Stimulated activated CD8-positive, alpha-beta memory T cell treated with anti-CD3 and anti-CD28 coated beads, Interleukin-4, amount 100 ng/mL, for 4 hours (primary cell): ENCODE measurements at places on chromosomes 4 and X.

DNA sequence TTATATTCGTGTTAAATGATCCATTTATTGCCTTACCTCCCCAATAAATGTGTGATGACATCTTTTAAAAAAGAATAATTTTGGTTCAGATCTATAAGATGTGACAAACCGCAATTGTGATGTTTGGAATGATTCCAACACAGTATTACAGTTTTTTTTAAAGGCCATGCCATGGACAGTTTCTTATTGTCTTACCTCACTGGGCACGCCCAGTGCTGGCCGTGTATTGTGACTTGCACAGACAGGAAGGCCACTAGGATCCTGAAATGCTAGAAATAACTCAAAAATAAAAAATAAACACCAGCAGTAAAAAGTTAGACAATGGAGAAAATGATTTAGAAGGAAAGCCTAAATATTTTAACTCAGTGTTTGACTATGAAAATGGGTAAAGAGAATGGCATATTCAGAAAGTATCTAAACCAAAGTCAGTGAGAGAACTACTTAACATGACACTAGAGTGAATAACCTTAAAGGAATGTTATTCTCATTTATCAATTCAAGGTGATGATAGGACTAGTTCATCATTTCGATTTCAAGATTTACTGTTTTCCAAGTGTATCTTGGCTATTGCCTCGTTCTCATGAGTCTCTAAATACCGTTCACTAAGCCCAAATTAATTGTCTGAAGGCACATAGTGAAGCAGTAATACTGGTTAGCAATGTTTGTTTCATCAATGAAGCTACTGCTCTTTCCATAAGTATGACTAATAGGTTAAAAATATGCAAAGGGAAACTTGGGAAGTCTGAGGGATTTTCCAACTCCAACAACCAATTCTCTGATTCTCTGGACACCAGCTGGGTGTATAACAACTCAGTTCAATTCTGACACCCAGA is 46.1 kb upstream of the VEGFC start:
- no peak for DNase-seq

DNA sequence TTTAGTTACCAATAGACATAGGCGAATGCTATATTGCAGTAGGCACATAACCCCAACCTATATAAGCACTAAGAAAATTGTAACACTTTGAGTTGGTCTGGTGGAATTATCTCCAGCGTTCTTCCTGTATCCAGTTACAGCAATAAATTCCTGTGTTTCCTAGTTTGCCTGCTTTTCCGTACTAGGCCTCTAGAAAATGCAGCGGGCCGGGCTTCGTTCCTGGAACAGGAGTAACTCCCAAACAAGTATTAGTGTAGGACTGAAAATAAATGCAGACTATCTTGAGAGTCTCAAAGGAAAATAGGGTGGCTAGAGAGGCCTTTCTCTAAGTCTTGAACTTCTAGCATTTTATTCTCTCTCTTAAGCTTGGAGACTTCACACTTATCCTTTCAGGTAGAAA is 159.8 kb downstream of the OR13H1 start:
- DNase-seq, result no peak

GRCh38 chr4:74632634-74633033 is 161.7 kb downstream of the BTC start:
- DNase-seq, result no peak

DNA sequence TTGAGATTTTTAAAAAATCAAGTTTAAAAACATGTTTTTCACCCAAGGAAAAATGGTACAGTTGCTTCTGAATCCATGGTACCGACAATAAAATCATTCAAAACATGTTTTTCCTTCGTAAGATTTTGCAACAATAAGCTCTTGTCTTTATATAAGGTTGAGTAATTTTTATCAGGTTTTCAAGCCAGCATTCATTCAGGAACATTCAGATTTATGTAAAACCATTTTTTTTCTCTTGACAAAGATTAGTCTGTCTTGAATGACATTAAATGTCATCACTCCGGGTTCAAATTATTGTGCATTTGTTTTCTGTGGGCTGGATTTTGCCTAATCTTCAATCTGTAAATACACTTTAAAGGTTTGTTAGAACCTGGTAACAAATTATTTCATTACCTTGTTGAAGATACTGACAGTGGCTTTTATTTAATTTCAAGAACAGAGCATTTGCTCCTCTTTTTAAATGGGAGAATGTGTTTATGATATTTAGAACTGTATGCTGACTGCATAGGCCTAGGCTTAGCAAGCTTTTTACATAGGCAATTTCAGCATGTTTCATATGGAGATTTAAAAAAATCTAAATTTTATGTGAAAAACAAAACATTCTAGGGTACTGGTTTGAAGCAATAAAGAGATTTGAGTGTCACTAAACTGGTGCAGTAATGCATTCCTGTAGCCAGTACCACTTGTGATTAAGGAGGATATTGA is 336.4 kb upstream of the HAND2 start:
- DNase-seq, result no peak

GRCh38 chr4:155837203-155837796 is 28.8 kb downstream of the ASIC5 start:
- DNase-seq, result no peak

DNA sequence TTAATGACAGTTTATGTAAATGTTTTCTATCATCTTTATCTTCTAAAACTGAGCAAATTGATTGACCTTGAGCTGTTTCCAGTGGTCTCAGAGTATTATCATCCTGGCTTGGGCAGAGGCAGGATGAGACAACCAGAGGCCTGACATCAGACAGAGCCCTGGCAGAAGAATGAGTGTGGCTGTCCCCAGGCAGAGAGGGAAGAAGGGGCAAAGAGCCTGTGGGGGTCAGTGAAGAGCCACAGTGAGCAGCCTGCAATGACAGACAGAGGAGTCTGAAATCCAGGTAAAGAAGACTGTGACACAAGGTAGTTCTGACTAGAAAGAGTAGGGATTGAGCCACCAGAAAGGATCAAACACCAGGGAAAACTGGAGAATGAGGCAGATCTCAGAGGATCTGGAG is 182.4 kb upstream of the ARSJ start:
- no peak for DNase-seq

GRCh38 chrX:104435249-104435648 is 130.8 kb upstream of the IL1RAPL2 start:
- no peak for DNase-seq

GRCh38 chr4:118036336-118036735 is 2.0 kb downstream of the NDST3 start:
- no peak for DNase-seq

- DNase-seq, result no peak
Observed at GRCh38 chr4:17580969-17581368, 4.0 kb downstream of the LAP3 start.

GRCh38 chr4:10281996-10282395 is 165.4 kb upstream of the WDR1 start:
- DNase-seq, result no peak

- DNase-seq, result no peak
Observed at GRCh38 chr4:143363332-143363731, 26.7 kb downstream of the GAB1 start.

DNA sequence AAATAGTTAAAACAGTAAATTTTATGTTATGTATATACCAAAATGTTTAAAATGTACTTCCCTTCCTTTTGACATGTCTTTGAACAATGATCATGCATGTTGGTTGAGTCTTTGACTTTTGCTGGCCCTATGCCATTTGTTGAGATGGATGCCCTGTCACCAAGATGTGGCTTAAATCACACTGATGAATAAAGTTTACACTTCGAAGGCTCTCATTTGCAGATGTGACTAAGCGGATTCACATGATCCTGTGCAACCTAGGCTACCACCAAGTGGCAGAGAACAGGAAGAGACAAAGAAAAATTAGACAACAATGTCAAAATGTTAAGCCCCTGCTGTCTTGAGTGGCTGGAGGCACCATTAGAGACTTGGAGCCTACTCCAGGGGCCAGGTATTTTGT is 139.9 kb downstream of the RAB28 start:
- DNase-seq, result no peak

DNA sequence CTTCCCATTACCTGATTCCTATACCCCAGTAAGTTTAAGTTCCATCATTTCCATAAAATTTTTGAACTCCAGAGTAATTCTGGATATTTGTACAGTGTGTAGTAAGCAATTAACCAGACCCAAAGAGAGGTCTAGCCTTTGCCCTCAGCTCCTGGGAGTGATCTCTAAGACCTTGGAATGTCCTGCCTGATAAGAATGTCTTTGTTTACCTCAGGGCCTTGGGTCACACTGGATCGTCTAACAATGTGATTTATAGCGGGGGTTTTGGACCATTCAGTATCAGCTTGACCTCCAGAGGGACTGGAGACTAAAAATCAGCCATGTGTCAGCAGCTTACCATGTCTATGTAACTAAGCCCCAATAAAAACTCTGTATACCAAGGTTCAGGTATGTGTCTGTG is 330.9 kb upstream of the PPP1R2C start:
- DNase-seq, result no peak

DNA sequence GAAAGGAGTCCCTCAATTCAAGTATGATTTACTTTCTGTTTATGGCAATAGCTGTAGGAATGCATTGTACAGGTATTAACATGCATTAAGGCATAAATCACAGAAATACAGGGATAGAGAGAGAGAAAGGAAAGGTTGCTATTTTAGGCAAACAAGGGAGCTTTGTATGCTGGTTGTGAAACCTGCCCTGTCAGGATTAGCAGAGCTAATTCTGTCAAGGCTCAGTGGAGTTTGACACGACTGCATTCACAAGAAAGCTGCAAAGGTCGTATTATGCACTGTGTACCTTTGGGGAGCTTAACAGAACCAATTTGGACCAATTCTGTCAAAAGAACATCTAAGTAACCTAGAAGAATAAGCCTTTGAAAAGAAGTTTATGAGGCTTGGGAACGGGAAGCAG is 239.3 kb downstream of the GRIA2 start:
- no peak for DNase-seq

DNA sequence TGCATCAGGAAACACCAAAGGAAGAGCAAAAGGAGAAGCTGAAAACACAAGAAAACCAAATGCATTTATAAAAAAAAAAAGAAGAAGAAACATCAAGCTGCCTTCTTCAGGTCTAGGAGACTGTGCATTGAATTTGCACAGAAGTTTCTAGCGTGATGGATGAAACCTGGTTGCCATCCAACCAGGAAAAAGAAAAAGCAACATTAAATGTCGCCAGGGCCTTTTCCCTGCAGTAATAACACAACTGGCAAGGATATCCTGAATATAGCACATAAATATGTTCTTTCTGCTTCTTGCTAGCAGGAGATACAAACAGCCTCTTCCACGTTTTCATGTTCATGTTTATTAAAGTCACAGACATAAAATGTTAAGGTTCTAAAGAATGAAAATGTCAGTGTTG is 60.8 kb upstream of the ZFP42 start:
- no peak for DNase-seq

GRCh38 chr4:29081234-29081955 is 1638.8 kb upstream of the PCDH7 start:
- no peak for DNase-seq

DNA sequence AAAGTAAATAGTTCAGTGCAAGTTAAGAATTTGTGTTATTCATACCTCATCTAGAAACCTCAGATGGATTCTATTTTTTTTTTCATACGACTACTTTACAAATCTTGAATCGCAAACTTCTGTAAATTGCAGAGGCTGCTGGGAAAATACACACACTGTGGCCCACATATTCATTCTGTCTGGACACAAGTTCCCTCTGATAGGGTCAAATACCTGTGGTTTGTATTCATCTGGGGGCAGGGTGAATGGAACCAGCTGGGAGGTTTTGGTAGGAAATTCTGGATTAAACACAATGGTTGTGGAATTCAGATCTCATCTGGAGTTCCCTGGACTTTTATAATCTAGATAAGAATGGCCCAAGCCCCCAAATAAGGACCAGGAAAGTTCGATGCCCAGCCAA is 56.2 kb downstream of the SPATA18 start:
- DNase-seq, result no peak

DNA sequence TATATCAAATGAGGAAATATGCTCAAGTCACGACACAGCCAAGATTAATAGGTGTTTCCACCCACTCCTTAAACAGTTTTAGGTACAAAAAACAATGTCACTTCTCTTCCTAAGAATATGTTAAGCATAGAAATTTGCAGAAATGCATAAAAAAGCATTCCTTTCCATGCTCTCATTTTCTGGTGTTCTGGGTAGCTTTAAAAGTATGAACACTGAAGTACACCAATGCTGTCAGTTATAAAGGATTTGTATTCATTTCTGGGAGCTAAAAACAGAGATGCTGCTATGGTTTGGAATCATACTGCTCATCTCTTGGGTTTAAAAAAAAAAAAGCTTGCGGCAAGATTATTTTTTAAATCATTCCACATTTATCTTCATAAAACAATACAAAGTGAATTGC is 20.8 kb downstream of the SH3RF1 start:
- no peak for DNase-seq

DNA sequence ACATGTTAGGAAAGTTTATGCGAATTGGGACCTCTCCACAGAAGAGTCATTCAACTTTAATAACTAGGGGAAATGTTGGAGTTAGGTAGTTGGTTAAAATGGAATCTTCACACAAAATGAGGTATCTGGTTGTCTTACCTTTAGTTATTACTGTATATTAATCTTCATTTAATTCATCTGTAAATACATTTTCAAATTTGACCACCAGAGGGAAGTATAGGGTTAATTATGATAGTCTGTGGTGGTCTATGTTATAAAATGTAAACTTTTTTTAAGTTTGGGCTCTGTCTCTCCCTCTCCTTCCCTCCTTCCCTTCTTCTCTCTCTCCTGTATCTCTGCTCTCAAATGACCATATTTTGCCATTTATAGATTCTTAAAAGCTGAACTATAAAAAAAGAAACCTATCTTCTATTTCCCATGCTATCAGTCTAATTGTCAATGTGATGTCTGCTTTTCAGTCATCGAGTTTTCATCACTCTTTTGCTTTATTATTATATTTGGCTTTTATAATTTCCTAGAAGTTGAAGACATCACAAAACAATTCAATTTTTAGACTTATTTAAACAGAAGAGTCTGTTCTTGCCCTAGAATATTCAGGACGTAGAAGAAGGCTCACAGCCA is 49.8 kb downstream of the TMEM144 start:
- no peak for DNase-seq

GRCh38 chr4:48862038-48862437 is 31.1 kb downstream of the OCIAD1 start:
- no peak for DNase-seq

- DNase-seq, result no peak
Observed at GRCh38 chr4:63528256-63528991, 880.8 kb downstream of the TECRL start.

GRCh38 chr4:140048419-140048995 is 105.5 kb downstream of the MAML3 start:
- DNase-seq, result no peak

GRCh38 chr4:40951026-40951425 is 201.3 kb downstream of the NSUN7 start:
- DNase-seq, result no peak

- DNase-seq, result no peak
Observed at GRCh38 chr4:139913398-139913990, 240.5 kb downstream of the MAML3 start.

DNA sequence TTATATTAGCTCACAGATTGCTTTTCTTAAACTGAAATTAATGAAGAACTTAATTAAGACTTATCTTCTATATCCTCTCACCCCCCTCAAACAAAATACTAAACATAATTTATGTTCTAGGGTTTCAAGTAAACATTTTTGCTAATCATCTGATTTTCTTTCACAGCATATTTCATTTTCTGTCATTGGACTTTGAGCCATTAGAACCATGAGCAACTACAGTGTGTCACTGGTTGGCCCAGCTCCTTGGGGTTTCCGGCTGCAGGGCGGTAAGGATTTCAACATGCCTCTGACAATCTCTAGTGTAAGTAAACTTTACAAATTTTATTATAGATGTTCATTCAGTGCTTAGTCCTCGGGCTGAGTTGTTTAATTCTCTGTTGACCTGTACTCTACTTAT is 3.3 kb downstream of the PDLIM5 start:
- no peak for DNase-seq

GRCh38 chr4:48943387-48943786 is 36.8 kb upstream of the OCIAD2 start:
- no peak for DNase-seq

- DNase-seq, result no peak
Observed at GRCh38 chr4:173698557-173699262, 168.7 kb upstream of the HAND2 start.
